NCI-H510A treated with DMSO at 0.1 percent for 48 hours (cell line): ENCODE measurements at places on chromosomes 16 and 17.

DNA sequence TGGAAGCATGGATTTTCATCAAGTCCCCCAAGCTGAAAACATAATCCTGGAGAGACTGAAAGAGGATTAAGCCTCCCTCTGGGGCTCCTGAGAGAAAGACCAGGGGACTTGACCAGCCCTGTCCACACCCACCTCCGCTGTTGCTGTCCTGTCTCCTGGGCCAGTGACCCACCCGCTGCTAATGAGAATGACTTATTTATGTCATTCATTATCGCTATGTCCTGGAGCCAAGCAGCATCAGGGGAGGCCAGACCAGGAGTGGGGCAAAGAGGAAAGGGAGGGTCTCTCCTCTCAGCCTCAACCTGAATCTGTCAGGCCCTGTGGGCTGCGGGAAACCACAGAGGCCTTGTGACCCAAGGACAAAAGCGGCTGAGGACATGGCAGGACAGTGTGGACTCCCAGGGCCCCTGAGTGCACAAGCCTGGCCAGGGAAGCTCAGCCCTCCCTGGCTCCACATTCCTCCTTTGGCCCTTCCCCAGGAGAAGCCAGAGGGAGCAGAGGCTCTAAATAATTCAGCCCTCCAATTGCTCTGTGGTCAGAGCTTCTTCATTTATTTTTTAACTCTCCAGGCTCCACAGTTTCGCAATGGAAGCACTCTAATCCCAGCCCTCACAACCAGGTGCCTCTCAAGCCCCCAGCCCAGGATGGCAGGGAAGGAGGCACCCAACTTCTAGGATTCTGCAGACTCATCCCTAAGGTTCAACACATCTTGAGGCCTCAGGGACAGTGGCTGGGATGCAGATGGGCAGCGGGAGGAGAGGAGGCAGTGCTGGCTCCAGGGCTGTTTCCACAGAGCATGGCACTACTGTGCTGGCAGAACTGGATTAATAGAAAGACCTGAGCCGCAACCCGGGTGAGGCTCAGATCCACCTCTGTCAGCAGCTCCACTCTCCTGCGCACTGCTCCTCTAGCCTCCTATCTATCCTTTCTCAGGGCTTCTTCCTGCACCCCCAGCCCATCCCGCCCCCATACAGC is 19.1 kb downstream of the CUEDC1 start:
- no peak for DNase-seq

- peak; percentile 76 for DNase-seq
Observed at GRCh38 chr17:17613708-17614114, 22.2 kb upstream of the PEMT start.

GRCh38 chr16:8572919-8573724 is 17.2 kb downstream of the TMEM114 start:
- no peak for DNase-seq

DNA sequence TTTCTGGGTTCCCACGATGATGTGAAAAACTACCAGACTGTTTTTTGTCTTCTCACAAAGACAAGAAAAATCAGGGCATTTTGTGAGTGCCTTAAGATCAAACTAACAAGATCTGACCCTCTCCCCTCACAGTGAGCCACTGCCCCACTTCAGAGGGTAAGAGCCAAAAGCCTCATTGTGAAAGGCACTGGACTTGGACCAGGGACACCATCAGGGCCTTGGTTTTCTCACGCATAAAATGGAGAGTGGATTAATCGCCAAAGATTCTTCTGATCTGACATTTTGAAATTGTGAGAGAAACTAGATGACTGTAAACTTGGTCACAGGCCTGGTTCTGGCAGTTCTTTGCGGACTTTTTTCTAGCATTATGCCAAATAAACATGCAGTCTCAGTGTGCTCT is 21.0 kb upstream of the ENDOV start:
- no peak for DNase-seq

DNA sequence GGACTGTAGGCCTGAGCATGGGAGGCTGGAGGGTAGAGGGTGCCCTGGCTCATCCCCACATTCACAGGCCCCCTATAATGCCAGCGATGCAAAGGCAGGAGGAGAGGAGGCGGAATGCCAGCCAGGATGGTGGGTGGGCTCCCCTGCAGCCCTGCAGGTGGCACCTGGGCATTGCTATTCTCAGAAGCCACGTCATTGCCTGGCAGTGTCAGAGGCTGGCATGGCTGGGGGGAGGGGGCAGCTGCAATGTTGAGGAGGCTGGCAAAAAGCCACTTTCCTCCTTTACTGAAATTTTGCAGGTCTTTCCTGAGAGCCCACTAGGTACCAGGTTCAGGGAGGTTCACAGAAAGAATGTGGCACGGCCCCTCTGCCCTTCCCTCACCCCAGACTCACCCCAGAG is 36.2 kb downstream of the RAB11FIP4 start:
- no peak for DNase-seq

- no peak for DNase-seq
Observed at GRCh38 chr16:27315333-27316037, 1.7 kb downstream of the IL4R start.
